ENCODE measurements at places on chromosomes 2 and 18.

DNA sequence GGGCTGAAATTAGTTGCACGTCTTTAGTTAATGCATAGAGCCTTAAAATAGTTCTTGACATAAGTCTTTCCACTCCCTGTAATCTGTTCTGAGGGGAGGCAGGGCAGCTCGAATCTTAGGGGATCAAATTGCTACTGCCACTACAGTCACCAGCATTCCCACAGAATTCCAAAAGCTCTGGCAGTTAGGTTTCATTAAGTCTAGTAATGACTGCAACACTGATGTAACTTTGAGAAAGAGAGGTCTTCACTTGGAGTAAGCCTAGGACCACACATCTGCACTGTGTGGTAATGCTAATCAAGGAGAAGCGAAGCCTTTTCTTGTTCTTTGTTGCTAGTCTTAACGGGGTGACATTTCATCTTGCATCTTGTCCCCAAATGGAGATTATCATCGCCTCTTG, 19.3 kb upstream of the NCK2 start:
- DNase-seq, result no peak

GRCh38 chr2:166088634-166089033, 39.2 kb downstream of the SCN1A start:
- DNase-seq, result no peak

DNA sequence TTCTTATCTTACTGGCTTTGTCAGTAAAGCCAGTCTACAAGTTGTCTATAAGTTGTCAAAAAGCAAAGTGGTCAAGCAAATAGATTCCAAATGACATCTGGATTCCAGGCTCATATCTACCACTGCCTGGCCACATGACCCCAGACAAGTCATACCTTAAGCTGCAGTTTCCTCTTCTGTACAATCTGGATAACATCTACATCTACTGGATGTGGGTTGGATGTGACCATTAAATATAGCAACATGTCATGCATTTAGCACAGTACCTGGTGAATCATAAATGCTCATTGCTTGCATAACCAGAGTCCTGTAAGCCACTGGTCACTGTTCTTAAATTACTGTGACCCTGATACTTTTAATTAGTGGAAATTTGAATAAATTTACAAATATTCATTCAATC, 16.8 kb downstream of the COBLL1 start:
- no peak for DNase-seq

DNA sequence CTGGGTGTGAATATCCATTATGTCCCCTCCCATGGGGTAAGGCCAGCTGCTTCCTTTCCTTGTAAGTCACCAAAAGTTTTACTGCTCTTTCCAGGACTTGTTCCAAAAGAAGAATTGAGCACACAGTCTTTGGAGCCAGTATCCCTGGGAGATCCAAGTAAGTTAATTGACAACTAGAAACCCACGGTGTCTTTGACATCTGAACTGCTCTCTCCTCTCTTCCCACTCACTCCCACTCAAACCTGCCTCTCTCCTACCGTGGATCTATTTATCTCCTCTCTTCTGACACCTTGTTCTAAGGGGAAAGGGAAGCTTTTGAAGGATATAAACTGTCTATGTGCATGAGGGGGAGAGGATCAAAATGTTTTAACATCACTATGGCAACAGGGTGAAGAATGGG, 86.7 kb downstream of the VIT start:
- no peak for DNase-seq

All from AG09309 (cell line).